ENCODE measurements at places on chromosomes 7 and 10.

- no peak for DNase-seq
Observed at GRCh38 chr7:132083126-132083525, 493.1 kb downstream of the PLXNA4 start.

- DNase-seq, result no peak
Observed at GRCh38 chr10:129871966-129872365, 92.1 kb downstream of the EBF3 start.

GRCh38 chr7:2523941-2524807 lies 4.6 kb downstream of the LFNG start:
- DNase-seq, result no peak

- no peak for DNase-seq
Observed at GRCh38 chr7:31002256-31002655, 38.5 kb downstream of the GHRHR start.

- DNase-seq, result peak; percentile 59
Observed at GRCh38 chr10:92891885-92892690, 43.8 kb downstream of the EXOC6 start.

GRCh38 chr7:132359743-132360142 lies 216.5 kb downstream of the PLXNA4 start:
- no peak for DNase-seq

GRCh38 chr7:47647181-47647917 lies 65.4 kb upstream of the TNS3 start:
- DNase-seq, result no peak

GRCh38 chr7:141354251-141354650 lies 197.0 kb upstream of the AGK start:
- peak; percentile 91 for DNase-seq

GRCh38 chr10:16947069-16947468 lies 129.8 kb upstream of the RSU1 start:
- no peak for DNase-seq

GRCh38 chr7:116246357-116246756 lies 36.0 kb downstream of the TES start:
- no peak for DNase-seq

- no peak for DNase-seq
Observed at GRCh38 chr7:18474944-18475343, 20.6 kb upstream of the HDAC9 start.

DNA sequence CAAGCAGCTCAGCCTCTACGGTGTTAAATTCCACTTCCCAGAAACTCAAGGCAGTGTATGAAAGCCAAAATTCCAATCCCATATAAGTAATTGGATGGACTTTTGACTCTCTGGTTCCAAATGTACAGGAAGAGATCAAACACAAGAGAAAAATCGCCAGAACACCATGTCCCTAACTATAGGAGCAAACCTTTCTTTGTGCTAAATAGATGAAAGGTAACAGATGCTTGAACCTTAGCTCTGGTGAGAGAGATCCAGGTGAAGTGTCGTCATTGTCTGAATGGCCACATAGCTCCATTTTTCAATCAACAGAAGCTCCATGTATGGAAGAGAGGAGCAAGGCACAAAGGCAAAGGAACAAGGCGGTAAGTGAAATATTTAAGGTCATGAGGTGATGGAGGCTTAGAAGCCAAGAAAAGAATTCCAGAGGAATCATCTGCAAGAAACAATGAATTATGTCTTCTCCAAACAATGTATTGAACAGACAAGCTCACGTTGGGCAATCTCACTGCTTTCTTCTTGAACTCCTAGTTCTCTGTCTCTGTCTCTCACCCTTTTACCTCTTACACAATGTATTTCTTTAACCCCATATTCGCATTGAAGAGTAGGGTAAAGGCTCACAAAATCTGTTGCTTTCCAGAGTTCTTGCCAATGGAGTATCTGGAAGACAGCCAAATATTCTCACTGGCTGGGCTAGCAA lies 585.1 kb downstream of the GATA3 start:
- DNase-seq, result no peak

DNA sequence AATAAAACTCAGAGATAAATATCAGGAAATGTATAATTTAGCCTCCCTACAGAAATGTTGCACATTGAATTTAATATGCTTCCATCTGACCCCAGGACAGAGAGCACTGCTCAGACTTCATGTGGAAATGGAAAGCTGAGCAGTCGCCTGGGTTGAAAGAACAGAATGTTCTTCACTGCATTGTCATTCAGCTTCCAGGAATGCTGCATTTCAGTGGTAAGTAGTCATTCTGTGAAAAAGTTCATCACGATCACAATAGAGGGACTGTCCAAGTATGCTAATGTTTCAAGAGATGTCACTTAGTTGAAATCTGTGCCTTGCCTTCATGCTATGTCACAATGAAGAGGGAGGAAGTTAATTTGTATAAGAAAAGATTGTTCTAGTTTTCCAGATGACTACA lies 147.3 kb downstream of the NRCAM start:
- peak; percentile 19 for DNase-seq

- DNase-seq, result no peak
Observed at GRCh38 chr10:28179743-28180099, 123.1 kb downstream of the MPP7 start.

- DNase-seq, result no peak
Observed at GRCh38 chr7:150944066-150945042, 33.8 kb downstream of the KCNH2 start.

GRCh38 chr10:23813687-23814086 lies 374.8 kb downstream of the OTUD1 start:
- DNase-seq, result no peak

DNA sequence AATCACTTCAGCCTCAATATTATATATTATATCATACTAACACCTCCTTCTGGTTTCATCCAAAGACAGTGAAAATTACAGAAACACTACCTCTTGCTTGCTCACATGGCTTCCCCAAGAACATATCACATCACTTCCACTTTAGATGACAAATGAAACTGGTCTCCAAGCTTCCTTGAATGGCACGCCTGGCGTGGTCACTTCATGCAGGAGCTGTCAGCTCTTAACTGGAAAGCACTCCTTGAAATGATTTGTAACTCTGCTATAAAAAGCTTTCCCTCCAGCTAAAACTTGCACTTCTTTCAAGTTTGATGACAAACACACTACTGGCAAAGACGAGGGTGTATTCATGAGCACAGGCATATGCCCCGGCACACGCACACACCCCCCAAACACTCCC lies 84.1 kb upstream of the INHBA start:
- no peak for DNase-seq

DNA sequence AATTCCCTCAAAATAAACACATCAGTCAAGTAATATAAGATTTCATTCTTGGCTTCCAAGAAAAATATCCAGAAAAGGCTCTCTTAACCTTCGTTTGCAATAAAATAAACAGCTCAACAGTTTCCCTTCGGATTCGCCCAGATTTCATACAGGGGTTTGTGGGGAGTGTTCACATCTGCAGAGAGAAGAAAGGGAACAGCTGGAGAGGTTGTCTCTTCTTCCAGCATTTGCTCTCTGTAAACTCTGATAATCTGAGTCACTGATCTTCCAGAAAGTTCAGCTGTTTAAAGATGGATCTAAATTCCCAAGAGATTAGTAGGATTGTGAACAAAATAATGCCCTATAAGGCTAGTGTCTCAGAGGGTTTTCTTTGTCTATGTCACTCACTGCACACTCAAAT lies 277.9 kb downstream of the HPSE2 start:
- DNase-seq, result no peak

- no peak for DNase-seq
Observed at GRCh38 chr7:82051601-82052000, 281.8 kb upstream of the HGF start.

Data from astrocyte of the cerebellum (primary cell).